ENCODE measurements at places on chromosomes 7 and 10.

GRCh38 chr10:118028619-118029018 is 18.1 kb downstream of the RAB11FIP2 start:
- DNase-seq = no peak

GRCh38 chr7:26451997-26452396 is 160.3 kb downstream of the SNX10 start:
- DNase-seq = no peak

DNA sequence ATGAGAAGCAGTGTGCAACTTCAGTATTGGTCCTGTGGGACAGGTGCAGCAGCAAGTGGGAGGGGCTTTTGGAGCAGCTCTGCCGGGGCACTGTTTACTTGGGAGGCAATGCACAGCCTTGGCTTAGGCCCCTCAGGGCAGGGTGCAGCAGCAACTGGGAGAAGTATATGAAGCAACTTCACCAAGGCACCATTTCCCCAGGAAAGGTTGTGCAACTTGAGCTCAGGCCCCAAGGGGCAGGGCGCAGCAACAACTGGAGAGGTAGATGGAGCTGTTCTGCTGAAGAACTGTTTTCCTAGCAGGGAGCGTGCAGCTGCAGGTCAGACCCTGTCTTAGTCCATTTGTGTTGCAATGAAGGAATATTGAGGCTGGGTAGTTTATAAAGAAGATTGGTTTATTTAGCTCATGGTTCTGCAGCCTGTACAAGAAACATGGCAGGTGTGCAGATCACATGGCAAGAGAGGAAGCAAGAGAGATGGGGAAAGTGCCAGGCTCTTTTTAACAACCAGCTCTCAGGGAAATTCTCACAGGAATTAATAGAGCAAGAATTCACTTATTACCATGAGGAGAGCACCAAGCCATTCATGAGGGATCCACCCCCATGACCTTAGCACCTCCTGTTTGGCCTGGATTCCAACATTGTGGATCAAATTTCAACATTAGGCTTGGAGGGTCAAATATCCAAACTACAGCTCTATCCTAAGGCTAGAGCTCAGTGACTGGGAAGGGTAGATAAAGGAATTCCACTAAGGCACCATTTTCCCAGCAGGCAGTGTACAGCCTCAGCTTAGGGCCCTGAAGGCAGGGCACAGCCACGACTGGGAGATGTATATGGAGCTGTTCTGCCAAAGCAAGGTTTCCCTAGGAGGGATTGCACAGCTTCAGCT is 10.9 kb downstream of the GPR141 start:
- DNase-seq = no peak

- peak; percentile 26 for DNase-seq
Observed at GRCh38 chr10:92239600-92240288, 51.1 kb downstream of the CPEB3 start.

- DNase-seq = no peak
Observed at GRCh38 chr10:98292971-98293370, 25.0 kb upstream of the LOXL4 start.

GRCh38 chr7:16933296-16934279 is 51.8 kb upstream of the AGR3 start:
- peak; percentile 22 for DNase-seq

- no peak for DNase-seq
Observed at GRCh38 chr10:69360485-69361302, 56.0 kb downstream of the TACR2 start.

GRCh38 chr7:95104739-95105138 is 197.3 kb downstream of the PPP1R9A start:
- no peak for DNase-seq

DNA sequence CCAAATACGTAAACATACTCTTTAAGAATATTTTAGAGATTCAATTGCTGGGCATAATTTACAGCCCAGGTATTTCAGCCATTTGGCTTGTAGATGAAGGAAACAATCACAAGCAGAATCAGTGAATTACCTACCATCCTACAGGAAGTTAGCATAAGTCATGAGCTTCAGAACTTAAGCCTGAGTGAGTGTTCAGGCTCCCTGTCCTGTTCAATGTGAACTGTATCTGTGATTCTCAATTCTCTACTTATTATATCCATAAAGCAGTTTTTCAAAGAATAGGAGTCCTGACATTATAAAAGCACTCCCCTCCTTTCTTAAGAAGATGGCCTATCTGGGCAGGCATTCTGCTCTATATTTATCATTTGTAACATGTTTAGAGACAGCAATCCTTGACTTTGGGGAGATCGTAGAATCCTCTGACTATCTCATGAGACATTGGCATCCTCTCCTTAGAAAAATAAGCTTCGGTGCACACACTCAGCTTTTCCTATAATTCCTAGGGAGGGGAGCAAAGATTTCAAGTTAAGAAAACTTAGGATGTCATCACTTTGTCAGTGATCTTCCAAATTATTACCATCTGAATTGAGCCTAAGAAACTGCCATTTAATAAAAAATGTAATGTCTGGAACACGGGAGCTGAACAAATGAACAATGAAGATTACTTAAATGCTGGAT is 645.2 kb upstream of the IGFBP3 start:
- no peak for DNase-seq

DNA sequence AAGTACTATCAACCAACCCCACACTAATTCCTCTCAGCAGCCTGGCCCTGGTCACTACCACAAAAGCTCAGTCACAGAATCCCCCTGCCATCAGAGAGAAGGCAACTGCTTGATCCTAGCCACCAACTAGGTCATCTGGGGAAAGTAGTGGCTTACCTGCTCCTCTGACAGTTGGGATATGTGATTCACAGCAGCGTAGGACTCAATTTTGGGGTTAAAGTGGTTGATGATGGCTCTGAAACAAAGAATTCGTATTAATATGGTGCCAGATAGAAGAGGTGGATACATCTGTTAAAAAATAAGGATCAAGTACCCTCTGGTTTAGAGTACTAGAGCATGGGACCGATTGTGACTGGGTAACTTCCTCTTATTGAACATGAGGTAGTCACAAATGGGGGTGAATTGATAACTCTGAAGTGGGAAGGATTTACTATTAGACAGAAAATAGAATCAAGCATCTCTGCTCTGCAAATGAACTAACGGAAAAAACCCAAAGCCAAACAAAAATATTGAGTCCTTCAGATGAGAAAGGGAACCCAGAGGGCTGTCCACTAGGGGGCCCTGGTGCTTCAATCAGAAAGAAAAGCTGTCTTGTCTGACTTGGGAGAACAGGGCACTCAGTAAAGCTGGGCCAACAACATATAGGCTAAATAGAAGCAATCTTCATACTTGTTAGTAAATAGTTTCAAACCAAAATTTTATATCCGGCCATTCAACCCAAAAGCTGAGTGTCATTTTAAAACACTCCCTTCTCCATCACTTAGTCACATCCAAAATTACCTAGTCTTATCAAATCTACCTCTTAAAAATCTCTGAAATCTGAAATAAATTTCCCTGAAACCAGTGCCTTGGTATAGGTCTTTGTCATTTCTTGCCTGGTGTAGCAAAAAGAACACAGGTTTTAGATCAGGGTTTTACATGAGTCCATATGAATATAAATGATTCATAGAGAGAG is 45.9 kb upstream of the KCNIP2 start:
- peak; percentile 64 for DNase-seq

- DNase-seq = peak; percentile 65
Observed at GRCh38 chr10:69004821-69005220, 16.2 kb downstream of the KIFBP start.

GRCh38 chr10:49187950-49188761 is at the start of gene TMEM273:
TSS of gene TMEM273 (minus strand) at chr10:49188391. CDS start at chr10:49188336, 55 bp downstream.
- DNase-seq = peak; percentile 46

GRCh38 chr7:151687523-151688235 is 168.0 kb upstream of the RHEB start:
- DNase-seq = no peak

DNA sequence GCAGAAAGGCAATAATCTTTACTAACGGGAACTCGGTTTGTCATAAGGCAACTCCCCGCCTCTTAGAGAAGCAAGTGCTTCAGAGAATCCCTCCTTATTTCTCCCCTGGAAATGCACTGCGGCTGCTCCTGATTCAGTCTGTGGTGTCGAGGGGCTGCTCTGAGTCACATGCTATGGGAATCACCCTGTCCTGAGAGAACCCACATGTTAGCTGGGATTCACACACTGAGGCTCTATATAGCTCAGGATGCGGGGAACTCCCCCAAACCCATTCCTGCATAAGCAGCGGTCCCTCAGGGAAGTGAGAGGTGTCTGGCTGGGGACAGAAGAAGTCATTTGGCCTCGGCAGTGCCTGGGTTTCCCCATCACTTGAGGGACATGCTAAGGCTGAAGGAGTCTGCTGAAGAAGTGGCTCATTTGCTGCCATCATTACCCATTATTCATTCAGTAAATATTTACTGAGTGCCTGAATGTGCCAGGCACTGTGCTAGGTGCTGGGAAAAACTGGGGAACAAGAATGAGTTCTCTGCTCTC is 87.5 kb downstream of the ATXN7L1 start:
- DNase-seq = no peak

- DNase-seq = no peak
Observed at GRCh38 chr10:1653321-1653720, 84.0 kb downstream of the ADARB2 start.

- peak; percentile 69 for DNase-seq
Observed at GRCh38 chr7:122143751-122144711, at the start of gene AASS. TSS of gene AASS (minus strand) at chr7:122144249. CDS start at chr7:122133726, 10,523 bp downstream.

GRCh38 chr7:157521061-157521731 is 184.4 kb downstream of the DNAJB6 start:
- no peak for DNase-seq

GRCh38 chr7:156474241-156474743 is 166.3 kb upstream of the RNF32 start:
- no peak for DNase-seq

GRCh38 chr7:47423196-47423595 is 158.7 kb downstream of the TNS3 start:
- no peak for DNase-seq

GRCh38 chr10:132199268-132199853 is 12.6 kb downstream of the DPYSL4 start:
- DNase-seq = no peak

DNA sequence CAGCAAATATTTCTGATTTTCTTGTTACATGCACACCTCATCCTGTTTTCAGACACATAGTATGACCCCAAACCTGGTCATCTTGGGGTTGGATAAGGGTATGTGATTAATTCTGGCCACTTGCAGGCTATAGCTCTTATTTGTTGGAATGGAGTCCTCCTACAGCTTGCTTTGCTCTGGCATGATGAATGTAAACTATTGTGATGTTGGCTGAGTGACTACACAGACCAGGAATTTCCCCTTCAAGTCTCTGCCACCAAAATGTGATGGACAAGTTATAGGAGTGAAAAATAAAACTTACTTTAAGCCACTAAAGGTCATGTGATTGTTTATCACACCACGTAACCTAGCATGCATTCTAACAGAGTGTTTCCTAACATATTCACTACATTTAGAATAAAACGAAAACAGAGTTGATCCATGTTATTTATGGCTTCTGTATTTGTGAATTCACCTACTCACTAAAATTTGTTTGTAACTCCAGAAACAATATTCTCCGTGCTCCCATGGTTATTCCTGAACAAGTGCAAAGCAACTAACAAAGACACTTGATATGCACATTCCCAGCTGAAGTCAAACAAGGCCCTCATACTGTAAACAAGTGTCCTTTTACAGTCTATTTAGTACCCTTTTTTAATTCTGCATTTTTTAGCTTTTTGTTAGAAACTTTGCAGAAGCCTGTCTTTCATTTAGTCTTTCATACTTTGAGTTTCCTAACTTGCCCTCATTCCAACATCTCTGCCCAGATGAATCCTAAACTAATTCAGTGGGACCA is 599.2 kb upstream of the PCDH15 start:
- DNase-seq = no peak

DNA sequence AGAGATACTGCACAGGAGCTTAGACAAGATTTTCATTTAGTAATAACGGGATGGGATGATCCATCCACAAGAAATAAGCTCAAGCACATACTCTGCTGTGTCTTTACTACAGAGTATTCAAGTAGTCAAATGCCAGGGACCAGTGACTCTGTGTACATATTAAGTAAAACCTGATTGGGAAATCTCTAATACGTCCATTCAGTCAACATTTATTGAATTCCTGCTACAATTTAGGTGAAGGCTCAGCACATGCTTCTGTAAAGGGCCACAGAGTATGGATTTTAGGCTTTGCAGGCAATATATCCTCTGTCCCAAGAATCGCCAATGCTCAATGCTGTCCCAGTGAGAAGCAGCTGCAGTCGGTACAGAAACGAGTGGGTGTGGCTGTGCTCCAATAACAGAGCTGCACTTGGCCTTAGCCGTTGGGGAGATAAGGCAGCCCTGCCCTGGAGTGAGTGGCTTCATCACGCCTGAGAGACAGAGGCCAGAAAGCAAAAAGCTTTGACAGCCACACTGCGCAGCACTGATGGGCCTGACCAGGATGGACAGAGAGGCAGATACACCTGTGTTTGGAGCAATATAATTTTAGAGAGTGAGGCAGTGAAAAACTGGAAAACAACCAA is 186.8 kb downstream of the PARD3 start:
- no peak for DNase-seq

GRCh38 chr10:6755781-6756460 is 175.8 kb upstream of the PRKCQ start:
- no peak for DNase-seq

DNA sequence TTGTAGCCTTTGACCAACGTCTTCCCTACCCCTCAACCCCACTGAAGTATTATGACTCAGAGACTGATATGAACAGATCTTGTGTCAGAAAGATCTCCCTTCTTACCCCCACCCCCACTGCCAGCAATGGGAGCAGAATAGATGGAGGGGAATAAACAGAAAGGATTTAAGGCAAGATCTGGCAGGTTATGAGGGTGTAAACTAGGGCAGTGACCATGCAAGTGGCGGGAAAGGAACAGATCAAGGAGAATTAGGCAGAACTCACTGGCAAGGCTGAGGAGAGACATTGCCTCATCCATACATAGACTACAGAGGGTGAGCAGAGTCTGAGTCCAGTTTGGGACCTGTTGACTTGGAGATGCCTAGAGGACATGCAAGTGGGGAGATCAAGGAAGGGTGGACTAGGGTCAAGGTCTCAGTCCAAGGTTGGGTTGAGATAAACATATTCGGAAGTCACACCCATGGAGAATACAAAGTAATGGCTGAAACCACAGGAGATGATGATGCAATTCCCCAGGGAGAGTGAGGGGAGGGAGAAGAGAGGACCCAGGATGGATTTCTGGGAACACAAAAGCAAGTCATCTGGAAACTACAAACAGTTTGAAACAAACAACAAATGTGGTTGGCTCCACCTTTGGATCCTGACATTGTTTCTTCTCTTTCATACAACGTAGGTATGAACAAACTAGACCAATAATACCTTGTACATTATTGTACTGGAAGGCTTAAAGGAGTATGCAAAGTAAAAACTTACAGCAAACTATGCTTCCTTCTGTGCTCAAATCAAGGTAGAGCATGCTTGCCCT is 44.9 kb upstream of the IL6 start:
- no peak for DNase-seq

- no peak for DNase-seq
Observed at GRCh38 chr7:92763636-92764423, 72.5 kb downstream of the CDK6 start.

DNA sequence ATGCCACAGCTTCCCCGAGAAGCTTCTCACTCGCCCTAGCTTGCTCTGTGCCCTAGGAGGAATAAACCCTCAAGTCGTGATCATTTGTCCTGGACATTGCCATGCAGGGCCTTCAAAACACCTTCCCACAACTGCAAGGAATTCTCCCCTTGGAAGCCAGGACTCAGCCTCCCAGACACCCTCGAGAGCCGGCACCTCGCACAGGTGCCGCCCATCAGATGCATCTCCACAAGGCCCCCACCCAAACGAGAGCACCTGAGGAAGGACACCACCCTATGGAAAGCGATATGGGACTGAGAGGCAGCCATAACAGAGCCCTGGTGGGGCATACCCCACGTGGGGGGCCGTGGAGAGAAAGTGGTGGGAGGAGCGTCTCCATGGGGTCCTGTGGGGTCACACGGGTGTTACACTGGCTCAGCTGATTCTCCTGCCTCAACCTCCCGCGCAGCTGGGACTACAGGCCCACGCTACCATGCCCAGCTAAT is 77.6 kb upstream of the FOXK1 start:
- no peak for DNase-seq

All from CD4-positive, alpha-beta T cell treated with Interleukin-2 at 100 ng/mL for 4 hours (primary cell).